ENCODE measurements at places on chromosomes 12 and 14. TPM values are rescaled to one million over a fixed set of nuclear protein-coding genes. Genes with fewer than 3 reads are reported as not detected.

- DNase-seq, result no peak
Measured at GRCh38 chr12:9792961-9793617, 32.4 kb upstream of the CD69 start.

GRCh38 chr14:102802834-102803523, 25.7 kb downstream of the TRAF3 start:
- DNase-seq, result no peak

- DNase-seq, result no peak
Measured at GRCh38 chr12:41339784-41340183, 151.7 kb downstream of the PDZRN4 start.

GRCh38 chr12:46244997-46245396, 23.8 kb downstream of the SLC38A1 start:
- DNase-seq, result no peak

GRCh38 chr14:31029016-31029970, 3.1 kb upstream of the STRN3 start:
- DNase-seq, result no peak

ZNF219 gene
- total RNA-seq, result 8.0 TPM

CELA1 gene
- total RNA-seq, result not detected

LARP4 gene
- total RNA-seq, result 67.1 TPM

ALDH1L2 gene
- total RNA-seq, result 0.18 TPM

TSHR gene
- total RNA-seq, result 0.15 TPM

L2HGDH gene
- total RNA-seq, result 9.2 TPM

Data from left lobe of liver (tissue), 2 donors.